Pulmonary artery endothelial cell (primary cell): ENCODE measurements at places on chromosomes 11 and 22. TPM values are rescaled to one million over a fixed set of nuclear protein-coding genes. Genes with fewer than 3 reads are reported as not detected.

DNA sequence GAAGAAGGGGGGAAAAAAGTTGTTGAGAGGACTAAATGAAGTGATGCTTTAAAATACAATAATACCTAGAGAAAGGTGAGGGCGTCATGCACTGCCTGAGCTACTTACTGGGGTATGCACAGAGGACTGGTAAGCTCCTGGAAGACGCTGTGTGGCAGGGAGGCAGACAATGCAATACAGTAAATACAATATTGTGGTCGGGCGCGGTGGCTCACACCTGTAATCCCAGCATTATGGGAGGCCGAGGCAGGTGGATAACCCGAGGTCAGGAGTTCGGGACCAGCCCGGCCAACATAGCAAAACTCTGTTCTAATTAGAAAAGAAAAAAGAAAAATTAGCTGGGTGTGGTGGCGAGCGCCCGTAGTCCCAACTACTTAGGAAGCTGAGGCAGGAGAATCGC, 683 bp upstream of the SYTL2 start:
- no peak for DNase-seq

Gene PLEKHA7
- 0.20 and 0.56 TPM in 2 replicates for total RNA-seq

GRCh38 chr22:28783786-28784671, 11.5 kb downstream of the CCDC117 start:
- DNase-seq, result no peak

DNA sequence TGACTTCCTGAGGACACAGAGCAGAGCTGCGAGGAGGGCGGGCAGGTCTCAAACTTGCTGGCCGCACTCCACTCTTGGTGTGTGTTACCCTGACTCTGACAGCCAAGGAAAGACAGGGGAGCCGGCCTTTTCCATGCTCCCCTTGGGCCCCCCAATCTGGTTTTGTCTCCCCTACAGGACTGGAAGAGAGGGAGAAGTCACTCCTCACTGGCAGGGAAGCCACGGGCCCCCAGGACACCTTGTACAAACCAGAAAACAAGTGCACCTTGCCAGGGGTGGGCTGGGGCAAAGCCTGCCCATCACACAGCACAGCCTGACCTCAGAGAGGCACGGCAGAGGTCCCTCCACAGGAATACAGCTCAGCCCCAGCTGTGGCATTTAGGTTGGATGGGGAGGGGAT, 20.2 kb downstream of the CBX7 start:
- DNase-seq, result no peak

DNA sequence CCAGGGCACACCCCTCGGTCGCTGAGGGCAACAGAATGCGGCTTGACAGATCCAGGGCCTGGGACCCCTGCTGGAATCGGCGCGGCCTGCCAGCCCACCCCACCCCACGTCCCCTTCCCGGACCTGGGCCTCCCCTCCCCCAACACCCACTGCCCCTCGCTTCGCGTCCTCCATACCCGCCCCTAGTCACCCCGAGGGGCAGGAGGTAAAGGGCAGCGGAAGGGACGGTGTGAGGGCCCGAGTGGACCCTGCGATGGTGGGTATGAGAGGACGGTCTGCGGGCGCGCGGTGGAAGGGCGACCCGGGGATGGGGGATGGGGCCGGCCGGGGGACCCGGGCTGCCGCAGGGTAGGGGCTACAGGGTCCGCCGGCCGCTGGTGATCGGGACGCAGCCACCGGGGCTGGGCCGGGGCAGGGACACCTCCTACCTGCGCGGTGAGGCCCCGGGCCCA, 311 bp downstream of the APBB1 start:
- no peak for DNase-seq

DNA sequence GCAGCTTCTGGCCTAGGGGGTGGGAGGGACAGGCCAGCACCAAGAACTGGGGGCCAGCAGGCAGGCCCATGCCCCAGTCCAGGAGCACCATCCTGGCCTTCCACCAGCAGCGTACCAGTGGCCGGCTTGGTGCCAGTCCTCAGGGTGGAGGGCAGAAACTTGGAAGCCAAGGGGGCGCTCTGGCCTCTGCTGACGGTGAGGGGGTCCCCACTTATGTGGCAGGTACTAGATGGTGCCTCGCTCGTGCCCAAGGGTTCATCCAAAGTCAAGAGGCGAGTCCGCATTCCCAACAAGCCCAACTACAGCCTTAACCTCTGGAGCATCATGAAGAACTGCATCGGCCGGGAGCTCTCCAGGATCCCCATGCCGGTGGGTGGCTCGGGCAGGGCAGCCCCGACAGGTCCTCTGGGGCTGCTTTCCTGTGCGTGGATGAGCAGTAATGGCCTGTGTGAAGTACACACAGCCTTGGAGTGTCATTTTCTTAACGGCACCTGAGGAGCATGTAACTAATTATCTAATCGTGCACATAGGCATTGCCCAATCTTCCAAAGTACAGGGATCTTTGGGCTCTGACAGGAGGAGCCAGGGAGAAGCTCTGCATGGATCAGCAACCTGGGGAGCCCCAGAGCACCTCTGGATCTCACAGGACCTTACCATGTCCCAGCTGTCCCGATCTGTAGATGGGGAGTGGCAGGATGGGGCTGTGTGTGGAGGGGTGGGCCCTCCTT, 79.1 kb downstream of the MORC2 start:
- no peak for DNase-seq

Gene GGT5
- 1.8 and 7.0 TPM in 2 replicates for total RNA-seq

DNA sequence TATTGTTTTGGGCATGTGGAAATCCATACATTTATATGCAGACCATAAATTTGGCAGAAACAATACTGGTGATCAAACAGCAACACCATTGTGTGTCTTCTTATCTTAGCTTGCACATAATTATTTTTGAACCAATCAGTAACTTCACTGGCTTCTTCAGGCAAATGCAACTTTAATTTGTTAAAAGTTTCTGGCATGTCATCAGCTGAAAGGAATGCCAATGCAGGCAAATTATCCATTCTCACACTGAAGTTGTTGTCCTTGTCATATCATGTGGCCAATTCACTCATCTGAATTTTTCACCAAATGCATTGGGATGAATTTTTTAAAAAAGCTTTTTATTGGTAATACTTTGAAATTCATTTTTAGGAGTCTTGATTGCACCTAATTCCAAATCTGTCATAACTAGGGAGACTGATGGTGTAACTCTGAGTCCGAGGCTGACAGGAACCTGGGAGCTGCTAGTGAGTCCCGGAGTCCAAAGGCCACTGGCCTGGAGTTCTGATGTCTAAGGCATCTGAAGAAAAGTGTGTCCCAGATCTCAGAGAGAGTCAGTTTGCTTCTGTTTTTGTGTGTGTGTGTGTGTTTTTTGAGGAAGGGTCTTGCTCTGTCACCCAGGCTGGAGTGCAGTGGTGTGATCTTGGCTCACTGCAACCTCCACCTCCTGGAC, 17.4 kb upstream of the OR10V1 start:
- DNase-seq, result no peak

DNA sequence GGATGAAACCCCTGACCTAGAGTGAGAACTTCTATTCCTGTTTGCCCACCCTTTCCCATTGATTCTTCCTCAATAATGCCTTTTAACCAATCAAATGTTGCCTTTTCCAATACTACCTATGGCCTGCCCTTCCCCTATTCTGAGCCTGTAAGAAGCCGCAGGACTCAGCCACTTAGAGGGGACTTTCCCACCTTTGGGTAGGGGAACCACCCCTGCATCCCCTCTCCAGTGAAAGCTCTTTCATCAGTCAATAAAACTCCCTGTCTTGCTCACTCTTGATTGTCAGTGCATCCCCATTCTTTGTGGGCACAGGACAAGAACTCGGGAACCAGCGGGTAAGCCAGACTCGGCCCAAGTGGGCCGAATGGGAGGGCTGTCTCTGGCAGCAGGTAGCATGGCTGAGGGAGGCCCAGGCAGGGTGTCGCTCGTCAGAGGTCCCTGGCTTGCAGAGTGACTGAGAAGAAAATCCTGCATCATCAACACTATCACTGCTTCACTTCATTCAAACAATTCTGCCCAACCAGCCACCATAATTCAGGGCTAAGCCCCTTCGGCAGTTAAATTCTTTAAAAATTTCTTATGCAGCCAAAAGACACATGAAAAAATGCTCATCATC, 30.4 kb downstream of the LDHAL6A start:
- no peak for DNase-seq

DNA sequence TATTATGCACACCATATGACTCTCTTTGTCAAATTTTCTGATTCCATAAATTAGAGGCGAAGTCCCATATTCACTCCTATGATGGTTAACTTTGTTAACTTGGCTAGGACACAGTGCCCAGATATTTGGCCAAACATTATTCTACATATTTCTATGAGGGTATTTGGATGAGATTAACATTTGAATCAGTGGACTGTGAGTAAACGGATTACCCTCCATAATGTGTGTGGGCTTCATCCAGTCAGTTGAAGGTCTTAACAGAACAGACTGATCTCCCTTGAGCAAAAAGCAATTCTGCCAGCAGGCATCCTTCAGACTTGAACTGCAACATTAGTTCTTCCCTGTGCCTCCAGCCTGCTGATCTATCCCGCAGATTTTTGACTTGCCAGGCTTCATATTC, 69.9 kb downstream of the FZD4 start:
- no peak for DNase-seq

Gene RRM1
- total RNA-seq, result 114 and 143 TPM in 2 replicates

DNA sequence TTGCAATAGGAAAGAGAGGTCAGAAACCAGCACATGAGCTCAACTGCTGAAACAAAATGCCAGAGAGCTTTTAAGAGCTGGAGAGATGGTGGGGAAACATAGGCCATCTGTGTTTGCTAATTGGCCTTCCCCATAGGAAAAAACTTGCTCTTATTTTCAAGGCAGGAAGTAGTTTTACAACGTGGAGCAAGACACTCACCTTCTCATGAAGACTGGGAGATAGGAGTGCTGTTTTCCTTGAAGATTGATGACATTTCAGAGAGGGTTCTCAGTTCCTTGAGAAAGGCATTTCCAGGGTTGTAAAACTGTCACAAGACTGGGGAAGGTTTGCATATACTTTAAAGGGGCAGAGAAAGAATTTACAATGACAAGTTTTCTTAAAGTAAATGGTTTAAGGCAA, 586.3 kb upstream of the RAG2 start:
- DNase-seq, result no peak

DNA sequence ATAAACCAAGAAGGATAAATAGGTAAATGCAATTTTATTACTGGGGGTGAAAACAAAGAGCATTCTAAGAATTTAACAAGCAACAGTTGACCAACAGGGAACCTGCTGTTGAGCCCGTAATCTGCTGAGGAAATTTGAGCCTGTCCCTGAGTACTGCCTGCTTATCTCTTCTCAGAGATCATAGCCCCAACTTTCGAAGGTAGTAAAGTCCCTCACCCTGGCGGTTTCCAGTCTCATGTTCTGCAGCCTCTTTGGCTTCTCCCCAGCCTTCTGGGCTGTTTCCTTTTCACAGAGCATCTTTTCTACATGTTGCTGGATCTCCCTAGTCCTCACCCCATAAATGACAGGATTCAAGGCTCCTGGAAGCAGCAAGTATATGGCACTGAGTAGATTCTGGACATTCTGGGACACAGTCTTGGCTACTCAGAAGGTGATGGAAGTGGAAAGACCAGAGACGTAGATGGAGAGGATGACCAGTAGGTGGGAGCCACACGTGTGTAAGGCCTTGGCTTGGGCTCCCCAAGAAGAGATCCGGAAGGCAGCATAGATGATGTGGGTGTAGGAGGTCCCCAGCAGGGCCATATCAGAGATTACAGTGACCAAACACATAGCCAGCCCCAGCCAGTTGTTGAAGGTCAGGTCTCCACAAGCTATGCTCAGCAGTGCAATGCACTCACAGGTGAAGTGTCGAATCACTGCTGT, 51.6 kb downstream of the RRM1 start:
- DNase-seq, result no peak

Gene GRAP2
- total RNA-seq, result not detected in 2 replicates

DNA sequence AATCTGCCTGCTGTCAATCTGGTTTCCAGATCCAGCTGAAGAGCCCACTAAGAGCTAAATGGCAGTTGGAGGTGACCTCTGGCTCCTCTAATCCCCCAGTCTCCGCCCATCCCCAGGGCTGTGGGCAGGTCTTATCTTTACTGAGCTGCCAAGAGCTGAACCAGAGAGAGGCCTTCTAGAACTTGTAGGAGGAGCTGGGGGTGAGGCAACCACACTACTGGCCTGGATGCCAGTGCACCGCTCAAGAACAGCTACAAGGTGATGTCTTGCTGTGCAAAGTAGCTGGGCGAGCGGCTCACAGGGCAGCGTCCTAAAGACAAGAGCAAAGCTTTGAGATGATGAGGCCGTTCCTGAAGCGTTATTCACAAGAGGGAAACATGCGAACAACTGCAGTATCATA, 374.6 kb downstream of the CTTN start:
- no peak for DNase-seq

DNA sequence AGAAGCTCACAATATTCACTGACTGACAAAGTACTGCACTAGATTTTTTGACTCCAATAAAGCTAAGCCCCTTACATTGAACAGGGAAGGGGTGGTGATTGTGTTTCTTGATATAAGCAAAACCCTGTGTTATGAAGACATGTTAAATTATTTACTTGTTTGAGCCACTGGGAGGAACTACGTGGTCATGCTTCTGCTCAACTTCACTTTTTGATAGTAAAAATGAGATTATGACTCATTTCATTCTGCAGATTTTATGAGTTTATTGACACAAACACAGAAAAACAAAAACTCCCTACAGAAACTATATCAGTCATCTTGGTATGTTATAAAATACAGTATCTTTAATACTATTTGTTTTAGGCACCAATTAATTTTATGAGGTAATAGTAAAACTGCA, 124.7 kb downstream of the CADM1 start:
- DNase-seq, result no peak

- DNase-seq, result no peak
Measured at GRCh38 chr11:47979378-47980087, 826 bp upstream of the PTPRJ start.

- DNase-seq, result no peak
Measured at GRCh38 chr22:29668673-29669072, 51.1 kb upstream of the CABP7 start.

Gene SCT
- not detected in 2 replicates for total RNA-seq

DNA sequence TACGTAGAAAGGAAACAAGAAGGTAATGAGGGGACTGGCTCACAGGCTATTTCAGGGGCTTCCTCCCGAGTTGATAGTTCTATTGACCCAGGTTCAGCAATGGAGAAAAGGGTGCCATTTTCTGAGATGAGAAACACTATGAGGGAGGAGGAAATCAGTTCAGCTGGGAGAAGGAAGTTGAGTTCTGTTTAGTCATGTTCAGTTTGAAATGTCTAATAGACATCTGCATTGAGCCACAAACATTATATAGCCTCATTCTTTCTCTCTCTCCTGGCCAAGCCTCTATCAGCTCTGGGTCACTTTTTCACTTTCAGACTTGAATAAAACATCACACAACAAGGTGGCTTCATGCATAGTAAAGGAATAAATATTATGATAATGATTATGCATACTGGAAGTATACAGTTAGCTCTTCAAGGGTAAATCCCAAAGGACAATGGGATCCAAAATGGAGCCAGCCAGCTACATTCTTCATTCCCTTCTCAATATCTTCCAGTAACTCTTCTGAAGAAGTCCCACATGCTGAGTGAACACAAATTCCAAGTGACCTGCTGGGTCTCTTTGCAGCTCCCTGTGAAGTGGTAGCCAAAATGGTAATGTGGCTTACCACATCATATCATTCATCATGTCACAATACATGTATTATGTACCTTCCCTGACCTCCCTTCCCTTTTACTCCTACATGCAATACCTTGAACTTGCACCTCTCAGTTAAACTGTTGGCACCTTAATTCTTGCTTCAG, 80.9 kb upstream of the CD44 start:
- no peak for DNase-seq
